Ecto neural progenitor cell (in vitro differentiated cells): ENCODE measurements at places on chromosomes 5 and 9.

GRCh38 chr5:133114166-133114932, 62.5 kb downstream of the HSPA4 start:
- peak; percentile 22 for DNase-seq

DNA sequence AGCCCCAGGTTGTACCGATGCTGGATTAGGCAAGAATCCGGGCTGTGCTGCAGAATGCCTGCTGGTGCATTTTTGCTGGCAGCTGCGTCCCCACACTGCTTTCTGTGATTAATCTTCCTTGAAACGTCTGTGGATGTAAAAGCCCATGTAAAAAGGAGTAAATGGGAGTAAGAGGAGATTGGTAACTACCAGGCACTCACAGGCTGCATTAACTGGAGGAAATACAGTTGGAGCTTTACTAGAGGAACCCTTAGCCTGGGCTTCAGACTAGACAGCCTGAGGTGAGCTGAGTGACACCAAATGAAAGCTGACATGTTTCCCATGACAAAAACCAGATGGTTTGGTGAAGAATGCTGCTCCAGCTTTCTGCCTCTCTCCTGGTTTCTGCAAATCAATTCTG, 190.4 kb upstream of the GAS1 start:
- no peak for DNase-seq

DNA sequence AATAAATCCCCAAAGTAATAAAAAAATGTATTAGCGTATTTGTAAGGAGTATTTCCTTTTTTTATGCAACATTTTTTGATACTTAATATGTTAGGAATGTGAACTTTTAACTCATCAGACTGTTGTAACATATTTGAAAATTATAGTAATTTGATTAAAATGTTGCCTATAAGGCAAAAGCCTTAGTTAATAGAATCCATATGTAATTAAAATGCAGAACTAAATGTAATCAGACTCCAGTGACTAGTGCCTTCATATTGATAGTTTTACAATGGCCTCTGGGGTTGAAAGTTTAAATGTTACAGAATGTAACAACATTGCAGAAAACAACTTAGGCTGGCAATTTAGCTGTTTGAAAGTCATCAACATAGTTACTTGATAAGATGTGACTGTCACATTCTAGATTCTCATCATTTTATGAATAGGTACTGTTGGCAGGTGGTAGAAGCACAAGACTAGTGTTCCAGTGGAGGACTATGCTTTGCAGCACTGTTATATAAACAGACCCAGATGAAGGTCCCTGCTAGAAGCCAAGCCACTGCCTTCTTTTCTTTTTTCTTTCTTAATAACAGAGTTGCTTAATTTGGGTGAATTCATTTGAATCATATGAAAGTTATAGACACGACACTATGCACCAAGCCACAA, 382.9 kb downstream of the CCDC171 start:
- no peak for DNase-seq

DNA sequence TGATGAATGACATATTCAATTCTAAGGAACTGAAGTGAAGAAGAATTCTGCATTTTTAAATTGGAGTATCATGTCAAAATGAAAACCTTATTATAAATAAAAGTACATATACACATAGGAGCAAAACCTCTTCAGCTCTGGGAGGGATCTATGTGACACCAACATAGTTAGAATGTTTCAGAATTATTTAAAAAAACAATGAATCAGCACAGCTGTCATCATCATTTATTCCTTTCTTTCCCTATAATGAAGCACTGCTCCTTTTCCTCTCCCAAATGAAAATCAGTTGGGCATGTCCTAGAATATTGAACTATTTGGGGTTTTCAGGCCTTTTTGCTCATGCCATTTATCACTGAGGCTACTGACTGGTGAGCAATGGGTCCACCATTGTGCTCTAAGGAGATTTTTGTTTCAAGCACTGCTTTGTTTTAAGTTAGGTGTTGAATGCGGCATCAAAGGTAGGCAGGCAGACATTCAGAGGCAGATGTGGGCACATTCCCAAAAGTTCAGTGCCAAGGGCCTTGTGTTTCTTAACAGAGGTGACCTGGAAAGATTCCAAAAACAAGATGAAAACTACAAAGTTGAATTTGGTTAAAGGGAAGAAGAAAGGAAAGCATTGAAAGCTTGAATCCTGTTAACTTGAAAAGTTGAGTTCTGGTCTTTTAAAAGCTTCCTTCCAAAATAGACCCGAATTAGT, 126.4 kb upstream of the ADAMTSL1 start:
- no peak for DNase-seq

- DNase-seq: no peak
Observed at GRCh38 chr5:89309268-89309667, 426.3 kb upstream of the MEF2C start.

- DNase-seq: no peak
Observed at GRCh38 chr5:151632524-151632923, 41.4 kb upstream of the FAT2 start.
